ELF-1 (cell line): ENCODE measurements at places on chromosomes 16 and 17.

- DNase-seq = no peak
These were observed 14.9 kb downstream of the CTU2 start for GRCh38 chr16:88721236-88721635.

GRCh38 chr16:87822108-87822970, 47.0 kb downstream of the SLC7A5 start:
- peak; percentile 71 for DNase-seq

DNA sequence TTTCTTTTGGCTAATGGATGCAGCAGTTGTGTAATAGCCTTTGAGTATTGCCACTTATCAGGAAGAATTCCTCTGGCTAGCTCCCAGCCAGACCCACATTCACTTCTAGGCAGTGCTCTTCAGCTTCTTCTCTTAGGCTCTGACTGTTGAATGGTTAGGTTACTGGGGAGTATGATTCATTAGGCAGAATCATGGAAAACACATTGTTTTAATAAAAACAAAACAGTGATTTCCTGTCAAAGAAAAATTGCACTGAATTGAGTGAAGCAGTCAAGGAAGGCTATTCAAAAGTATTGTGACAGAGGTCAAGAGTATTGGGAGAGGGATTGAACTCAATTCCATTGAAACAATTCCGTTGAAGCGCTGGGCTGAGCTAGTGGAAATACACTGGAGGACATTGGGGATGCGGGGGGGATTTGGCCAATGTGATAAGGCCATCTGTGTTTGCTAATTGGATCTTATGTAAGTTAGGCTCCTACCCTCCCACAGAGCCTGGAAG, 68.0 kb downstream of the CNTNAP4 start:
- DNase-seq = no peak

DNA sequence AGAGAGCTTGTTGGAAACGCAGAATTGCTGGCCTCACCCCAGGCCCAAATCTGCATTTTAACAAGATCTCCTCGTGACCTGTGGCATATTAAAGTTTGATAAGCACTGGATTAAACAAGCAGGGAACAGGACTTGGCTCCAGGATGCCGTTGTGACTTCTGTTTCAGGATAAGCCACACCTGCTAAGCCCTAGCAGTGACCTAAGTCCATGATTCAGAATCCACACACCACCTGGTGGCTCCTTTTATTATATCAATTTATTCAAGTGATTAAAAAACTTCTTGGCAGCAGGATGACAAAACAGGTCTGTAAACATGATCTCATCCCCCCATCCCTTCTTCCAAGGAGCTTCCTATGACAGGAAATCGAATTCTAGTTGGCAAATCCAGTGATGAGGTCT, 9.1 kb downstream of the NAGPA start:
- DNase-seq = no peak

- DNase-seq = no peak
These were observed 137.1 kb downstream of the GAS7 start for GRCh38 chr17:10061111-10061845.

GRCh38 chr17:17433000-17433703, 43.6 kb upstream of the MED9 start:
- no peak for DNase-seq

GRCh38 chr17:73551144-73551543, 93.1 kb downstream of the SDK2 start:
- DNase-seq = no peak

GRCh38 chr17:63623786-63624530, 1.7 kb downstream of the MAP3K3 start:
- DNase-seq = no peak

DNA sequence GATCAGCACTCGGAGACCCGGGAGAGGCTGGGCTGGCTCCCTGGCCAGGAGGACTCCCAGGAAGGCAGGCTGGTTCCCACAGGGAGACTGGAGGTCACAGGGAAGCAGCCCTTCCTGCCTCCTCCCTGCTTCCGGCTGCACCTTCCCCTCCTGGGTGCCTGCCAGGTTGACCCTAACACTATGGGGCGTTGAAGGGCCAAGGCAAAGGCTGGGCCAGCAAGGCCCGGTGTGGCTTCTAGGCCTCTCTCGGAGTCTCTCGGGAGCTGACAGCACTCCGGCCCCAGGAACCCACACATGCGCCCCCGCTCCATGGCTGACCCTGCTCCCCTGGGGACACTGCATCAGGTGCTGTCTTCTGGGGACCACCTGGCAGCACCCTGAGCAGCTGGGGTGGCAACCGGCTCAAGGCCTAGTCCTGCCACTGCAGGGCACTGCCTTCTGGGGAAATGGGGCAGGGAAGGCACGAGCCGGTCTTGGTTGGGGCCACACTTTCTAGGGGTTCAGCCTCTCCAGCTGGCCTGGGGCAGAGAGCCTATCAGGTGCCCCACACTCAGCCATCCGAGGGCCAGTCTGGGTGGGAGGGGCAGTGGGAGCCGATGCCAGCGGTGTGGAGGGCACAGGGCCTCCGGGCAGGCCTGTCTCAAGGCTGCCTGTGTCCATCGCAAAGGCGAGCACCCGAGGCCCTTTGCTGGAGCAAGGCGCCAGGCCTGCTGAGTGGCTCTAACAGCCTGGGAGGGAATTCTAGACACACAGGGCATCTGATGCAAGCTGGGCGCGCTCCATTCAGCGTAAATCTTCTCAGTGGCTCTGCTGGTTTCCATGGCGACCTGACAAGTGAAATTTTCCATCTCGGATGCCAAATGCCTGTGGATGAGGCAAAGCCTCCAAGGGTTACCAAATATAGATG, 5.6 kb upstream of the MTSS2 start:
- no peak for DNase-seq

DNA sequence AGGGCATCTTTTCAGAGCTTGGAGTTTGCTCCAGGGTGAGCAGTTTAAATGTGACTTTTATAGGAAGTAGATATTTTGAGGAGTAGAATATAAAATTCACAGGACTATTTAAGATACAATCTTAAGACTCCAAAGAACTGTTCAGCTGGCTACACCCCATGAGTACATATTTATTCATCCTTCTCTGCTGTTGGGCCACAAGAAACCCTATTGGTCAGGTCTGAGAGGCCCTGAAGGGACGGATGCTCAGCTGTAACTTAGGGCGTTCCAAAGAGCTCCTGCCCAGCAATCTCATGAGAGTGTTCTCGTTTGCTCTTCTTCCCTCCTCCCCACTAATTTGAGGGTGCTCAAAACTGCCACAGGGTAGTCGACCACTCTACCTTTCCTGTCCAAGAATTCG, 7.3 kb downstream of the ST6GALNAC2 start:
- DNase-seq = no peak

- DNase-seq = no peak
These were observed 13.8 kb downstream of the KCNG4 start for GRCh38 chr16:84226026-84226425.

- peak; percentile 47 for DNase-seq
These were observed 123.1 kb downstream of the OR1D5 start for GRCh38 chr17:2940352-2940751.

DNA sequence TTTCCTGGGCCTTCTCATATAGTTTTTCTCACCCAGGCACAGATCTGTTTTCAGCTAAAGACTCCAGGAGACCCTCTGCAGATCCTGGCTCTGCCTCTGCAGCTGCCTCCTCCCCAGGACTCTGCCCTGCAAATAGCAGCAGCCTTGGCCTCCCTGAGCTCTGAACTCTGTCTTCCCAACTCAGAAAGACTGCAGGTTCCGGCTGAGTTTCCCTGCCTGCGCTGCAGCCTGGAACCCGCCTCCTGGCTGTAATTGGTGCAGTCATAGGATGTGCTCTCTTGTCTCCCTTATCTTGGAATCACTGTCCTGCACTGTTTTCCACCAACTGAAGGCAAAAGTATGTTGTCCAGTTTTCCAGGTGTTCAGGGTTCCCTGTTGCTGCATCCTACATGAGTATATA, 14.3 kb upstream of the DNASE1 start:
- peak; percentile 51 for DNase-seq

- DNase-seq = no peak
These were observed 35.4 kb upstream of the ABCC11 start for GRCh38 chr16:48282636-48283263.

GRCh38 chr16:24046442-24046841, 209.7 kb upstream of the CACNG3 start:
- peak; percentile 71 for DNase-seq

DNA sequence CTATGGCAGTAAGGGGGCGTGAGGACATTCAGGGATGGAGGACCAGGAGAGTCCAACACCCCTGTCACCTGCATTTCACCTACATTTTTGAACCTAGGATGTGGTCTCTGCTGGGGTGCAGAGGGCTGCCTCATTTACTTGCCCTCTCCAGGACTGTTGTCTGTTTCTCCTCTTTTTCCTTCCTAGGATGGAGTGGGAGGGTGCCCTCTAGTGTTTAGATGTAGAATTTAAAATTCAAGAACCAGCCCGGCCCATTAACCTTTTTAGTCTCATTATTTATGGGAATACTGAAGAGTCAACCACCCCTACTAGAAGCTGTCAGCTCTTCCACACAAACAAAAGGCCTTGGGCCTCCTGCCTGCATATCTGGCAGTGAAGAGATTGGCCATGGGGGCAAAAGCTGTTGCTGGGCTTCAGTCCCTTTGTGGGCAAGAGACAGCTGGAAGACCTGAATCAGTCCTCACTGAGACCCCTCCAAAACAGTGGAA, 2.5 kb upstream of the STARD3 start:
- peak; percentile 57 for DNase-seq

DNA sequence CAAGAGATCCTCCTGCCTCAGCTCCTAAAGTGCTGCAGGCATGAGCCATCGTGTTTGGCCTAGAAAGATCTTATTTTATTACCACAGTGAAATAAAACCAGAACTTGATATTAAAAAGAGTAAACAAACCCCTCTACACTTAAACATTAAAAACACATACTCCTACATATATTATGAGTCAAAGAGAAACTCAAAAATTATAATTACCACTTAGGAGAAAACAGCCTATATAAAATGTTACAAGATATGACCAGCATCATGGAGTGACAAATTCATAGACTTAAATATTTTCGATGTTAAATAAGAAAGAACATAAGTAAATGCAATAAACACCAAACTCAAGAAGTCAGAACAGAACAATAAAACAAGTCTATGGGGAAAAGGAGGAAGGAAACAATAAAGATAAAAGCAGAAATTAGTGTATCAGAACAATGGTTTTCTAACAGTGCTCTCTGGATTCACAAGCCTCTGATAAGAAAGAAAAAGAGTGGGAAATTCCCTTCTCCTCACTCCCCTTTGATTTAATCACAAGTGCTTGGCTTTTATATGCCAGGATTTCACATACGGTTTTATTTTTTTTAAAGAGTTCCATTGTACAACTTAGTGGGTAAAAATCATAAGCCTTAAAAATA, 23.0 kb downstream of the SKAP1 start:
- no peak for DNase-seq

DNA sequence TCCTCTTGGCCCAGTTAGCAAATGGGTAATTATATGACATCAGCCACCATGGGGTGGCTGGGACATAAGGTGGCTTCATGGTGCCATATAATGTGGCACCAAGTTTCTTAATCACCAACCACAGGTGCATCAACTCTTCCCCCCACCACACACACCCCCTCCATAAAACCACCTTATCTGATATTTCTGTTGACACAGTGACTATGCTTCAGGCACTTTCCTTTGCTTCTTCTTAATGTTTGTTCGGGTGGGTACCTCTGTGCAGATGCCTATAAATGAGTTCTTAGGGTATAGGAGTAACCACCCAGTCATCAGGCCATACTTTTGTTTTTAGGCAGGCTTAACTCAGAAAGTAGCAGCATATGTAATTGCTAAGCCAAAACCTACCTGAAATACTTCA, 29.5 kb downstream of the RNF43 start:
- no peak for DNase-seq

DNA sequence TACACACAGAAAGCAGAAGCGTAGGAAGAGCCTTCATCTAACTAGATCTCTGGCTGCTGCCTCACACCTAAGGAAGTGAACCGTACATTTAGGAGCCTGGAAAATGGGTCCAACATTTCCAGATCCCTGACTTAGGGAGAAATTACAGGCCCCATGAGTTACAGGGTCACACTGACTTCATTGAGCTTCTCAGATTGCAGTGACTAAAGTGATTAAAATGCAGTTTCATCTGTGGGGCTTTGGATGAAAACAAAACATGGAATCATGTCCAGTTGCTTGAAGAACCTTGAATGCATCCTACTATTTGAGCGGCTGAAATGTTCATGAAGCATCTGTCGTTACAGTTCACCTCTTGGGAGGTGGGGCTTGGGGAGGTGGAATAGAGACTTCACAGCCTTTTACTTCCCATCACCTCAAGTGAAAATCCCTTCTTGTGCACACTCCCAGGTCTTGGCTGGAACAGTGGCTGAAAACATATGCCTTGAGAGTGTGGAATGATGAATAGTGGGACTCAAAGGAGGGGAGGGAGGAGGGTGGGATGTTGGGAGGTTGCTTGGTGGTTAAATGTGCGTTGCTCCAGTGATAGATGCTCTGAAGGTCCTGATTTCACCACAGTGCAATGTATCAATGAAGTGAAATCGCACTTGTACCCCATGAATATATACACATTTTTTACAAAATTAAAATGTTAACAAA, 19.7 kb downstream of the TEKT3 start:
- no peak for DNase-seq

GRCh38 chr16:85605912-85606841, 6.9 kb upstream of the GSE1 start:
- DNase-seq = no peak

- no peak for DNase-seq
These were observed 9.7 kb downstream of the CNP start for GRCh38 chr17:41976142-41976768.

GRCh38 chr17:1484676-1485422, 7.6 kb downstream of the MYO1C start:
- DNase-seq = peak; percentile 84

DNA sequence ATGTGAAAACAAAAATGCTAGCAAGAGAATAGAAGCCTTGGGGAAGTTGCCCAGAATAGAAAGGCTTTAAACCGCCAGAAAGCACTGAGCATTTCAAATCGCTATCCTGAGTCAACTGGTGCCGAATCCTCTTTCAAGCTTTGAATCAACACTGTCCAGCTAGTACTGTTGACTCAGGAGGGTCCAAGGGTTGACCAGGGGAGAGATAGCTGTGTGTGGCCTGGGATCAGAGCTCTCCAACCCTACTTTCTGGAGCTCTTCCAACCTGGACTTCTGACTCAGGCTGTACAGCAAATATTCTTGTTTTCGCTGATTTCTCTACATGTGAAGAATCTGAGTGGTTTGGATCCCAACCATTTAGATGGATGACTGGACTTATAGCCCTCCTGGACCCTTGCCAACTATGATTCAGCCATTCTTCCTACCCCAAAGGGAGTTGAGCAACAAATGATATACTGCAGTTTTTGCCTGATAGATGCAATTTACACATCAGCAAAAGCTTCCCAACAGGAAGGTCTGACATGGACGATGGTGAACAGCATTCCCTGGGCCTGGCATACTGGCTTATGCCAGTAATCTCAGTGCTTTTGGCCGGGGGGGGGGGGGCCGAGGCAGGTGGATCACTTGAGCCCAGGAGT, 154.0 kb upstream of the SDK2 start:
- DNase-seq = no peak
